Stimulated activated CD8-positive, alpha-beta memory T cell treated with anti-CD3 and anti-CD28 coated beads, Interleukin-4, amount 100 ng/mL, for 48 hours (primary cell): ENCODE measurements at places on chromosomes 12 and 14.

GRCh38 chr14:33052943-33053342, 114.3 kb downstream of the NPAS3 start:
- no peak for DNase-seq

- no peak for DNase-seq
These were observed 112.1 kb upstream of the FRMD6 start for GRCh38 chr14:51539571-51540037.

GRCh38 chr12:106107566-106107965, 31.2 kb downstream of the NUAK1 start:
- DNase-seq, result no peak

DNA sequence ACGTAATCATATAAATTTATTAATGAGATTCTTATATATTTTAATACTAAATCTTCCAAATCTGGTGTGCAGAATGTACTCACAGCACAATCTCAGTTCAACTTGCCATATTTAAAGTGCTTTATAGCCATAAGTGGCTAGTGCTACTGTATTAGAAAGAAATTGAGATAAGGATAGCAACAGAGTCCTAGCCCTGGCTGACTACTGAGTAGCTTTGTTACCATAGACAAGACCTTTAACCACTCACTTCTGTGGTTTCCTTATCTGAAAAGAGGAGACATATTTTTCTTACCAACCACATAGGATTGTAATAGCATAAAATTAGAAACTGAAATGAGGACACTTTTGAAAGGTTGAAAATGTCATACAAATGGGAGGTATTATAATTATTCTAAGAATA, 2.0 kb upstream of the CHURC1 start:
- DNase-seq, result no peak

DNA sequence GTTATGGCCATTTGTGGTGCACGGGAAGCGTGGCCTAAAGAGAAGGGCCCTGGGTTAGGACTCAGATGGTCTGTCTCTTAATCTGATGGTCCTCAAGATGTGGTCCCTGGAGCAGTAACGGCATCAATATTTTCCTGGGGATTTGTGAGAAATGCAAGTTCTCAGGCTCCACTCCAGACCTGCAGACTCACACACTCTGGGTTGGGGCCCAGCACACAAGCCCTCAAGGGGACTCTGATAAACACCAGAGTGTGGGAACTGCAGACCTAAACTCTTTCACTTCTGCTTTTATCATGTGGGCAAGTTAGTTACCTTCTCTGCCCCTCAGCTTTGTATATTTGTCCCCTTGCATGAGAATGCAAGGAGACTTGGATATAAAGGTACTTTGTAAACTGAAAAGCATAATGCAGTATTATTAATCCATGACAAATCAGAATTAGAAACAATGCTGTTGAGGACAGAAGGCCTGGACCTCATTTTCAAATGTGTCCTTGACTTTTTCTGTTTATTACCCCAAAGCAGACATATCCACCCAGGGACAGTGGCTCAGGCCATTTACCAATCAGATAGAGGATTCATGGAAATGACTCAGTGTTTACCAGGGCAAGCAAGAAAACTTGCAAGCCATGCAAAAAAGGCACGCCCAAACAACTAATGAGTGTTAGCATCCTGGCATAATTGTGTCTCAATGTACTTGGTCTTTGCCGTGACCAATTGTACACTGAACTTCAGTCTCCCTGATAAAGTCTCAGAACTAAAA, 157.0 kb downstream of the ASCL1 start:
- no peak for DNase-seq

DNA sequence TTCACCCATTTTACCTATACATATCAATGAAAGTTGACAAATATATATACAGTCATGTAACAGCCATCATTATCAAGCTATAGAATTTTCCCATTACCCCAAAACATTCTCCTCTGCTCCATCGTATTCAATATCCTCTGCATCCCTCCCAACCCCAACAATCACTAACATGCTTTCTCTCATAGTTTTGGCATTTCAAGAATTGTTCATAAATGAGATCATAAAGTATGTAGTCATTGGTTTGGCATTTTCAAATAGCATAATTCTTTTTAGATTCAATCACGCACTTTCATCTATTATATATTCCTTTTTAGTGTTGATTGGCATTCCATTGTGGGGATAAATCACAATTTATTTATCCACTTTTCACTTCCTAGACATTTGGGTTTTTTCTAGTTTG, 866.0 kb upstream of the TMEM132C start:
- no peak for DNase-seq
